Skin of body (tissue), 3 donors: ENCODE measurements at places on chromosomes 16 and 17. TPM values are rescaled to one million over a fixed set of nuclear protein-coding genes. Genes with fewer than 3 reads are reported as not detected.

The ANKRD40CL gene
- not detected for total RNA-seq

The KRTAP1-5 gene
- 14.1 TPM for total RNA-seq

The SEPTIN1 gene
- total RNA-seq = 0.69 TPM

The LYRM9 gene
- total RNA-seq = 10.8 TPM

The RBFOX1 gene
- 4.8 TPM for total RNA-seq

The CMIP gene
- 27.8 TPM for total RNA-seq

The PRAC2 gene
- not detected for total RNA-seq
